ENCODE measurements at places on chromosomes 3 and 15. TPM values are rescaled to one million over a fixed set of nuclear protein-coding genes. Genes with fewer than 3 reads are reported as not detected.

Gene OTOL1
- not detected for total RNA-seq

Gene CD96
- total RNA-seq = 309 TPM

Gene KIF7
- not detected for total RNA-seq

Gene TMEM40
- not detected for total RNA-seq

Gene AADACL2
- total RNA-seq = not detected

Gene KLHL6
- 72.6 TPM for total RNA-seq

Gene DPPA2
- not detected for total RNA-seq

Gene GPR160
- 8.7 TPM for total RNA-seq

Gene GOLGA8T
- 1.1 TPM for total RNA-seq

- no peak for DNase-seq
Observed at GRCh38 chr3:195270079-195270816, 711 bp downstream of the XXYLT1 start.

DNA sequence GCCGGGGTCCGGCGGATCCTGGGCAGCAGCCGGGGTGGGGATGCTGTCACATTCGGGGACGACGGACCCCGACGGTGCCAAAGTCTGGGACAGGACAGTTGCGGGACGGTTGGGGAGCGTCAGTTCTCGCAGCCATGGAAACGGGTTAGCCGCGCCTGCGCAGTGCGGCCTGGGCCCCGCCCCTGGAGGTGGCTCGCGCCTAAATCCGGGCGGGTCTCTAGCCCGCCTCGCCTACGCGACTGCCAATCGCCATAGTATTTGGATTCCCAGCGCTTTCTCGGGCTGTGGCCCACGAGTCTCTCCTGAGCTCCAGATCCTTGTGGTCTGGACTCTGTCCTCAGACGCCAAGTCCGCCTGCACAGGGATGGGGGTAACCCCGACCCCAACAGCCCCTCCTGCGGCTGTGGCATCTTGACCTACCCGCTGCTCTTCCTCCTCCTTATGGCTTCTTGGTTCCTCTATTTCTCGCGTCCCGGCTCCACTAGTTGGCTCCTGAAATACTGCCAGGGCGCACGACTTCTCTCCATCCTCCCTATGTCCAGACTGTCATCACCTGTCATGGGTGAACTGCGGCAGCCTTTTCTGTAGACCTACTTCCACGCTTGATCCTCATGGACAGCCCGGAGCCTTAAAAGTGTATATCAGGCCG, at the start of gene ZMYND10:
Gene ZMYND10, minus strand, starts transcription at position 147 of the 649 bp plus-strand sequence. CDS start 153 bp downstream, outside the sequence.
- DNase-seq = peak; percentile 87

- DNase-seq = no peak
Observed at GRCh38 chr3:144415492-144415891, 443.9 kb downstream of the DIPK2A start.

- peak; percentile 90 for DNase-seq
Observed at GRCh38 chr3:50194128-50194902, 2.9 kb downstream of the GNAT1 start.

DNA sequence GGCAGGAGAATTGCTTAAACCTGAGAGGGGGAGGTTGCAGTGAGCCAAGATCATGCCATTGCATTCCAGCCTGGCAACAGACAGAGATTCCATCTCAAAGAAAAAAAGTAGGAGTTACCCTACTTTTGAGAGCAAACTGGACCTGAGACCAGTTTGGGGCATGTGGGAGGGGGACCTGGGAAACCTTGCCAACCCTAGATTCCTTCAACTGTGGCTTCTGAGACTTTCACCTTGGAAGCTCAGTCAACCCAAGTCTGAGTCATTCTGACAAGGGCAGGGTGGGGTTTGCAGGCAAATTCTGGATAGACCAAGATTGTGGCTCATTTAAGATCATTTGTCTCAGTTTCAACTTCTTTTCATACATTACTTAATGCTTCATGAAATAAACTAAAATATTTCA, 23.8 kb upstream of the SIAH2 start:
- no peak for DNase-seq

GRCh38 chr15:57890878-57891277, 174.6 kb downstream of the ALDH1A2 start:
- no peak for DNase-seq

DNA sequence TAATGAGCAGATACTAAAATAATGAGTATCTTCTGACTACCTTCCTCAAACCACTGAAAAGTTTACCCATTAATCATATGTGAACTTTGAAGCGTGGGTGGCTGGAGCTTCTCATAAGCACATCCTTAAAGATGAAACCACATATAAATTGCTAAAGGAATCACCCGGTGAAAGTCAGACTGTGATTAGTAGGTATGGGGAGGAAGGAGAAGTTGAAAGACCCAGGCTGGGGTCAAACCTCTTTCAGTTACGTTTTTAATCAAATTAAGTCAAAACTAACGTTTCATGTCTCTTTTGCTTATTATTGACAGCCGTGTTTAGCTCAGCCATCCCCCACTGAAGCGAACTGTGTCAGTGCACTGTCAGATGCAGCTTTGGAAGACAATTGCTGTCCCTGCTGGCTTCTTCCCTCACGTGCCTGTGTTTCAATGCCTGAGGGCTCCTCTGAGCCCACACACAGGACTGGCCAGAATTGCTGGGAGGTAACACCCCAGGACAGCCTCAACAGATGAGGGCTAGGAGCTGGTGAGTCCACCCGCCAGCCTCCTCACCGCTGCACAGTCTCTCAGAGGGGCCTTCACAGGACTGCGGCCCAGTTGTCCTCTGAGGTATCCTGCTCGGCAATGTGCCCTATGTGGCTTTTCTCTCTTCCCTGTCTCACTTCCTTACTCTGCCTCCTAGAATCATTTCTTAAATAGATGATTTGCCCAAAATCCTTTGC, 29.3 kb upstream of the SH3BP5 start:
- DNase-seq = no peak

GRCh38 chr3:55449527-55449926, 37.6 kb downstream of the WNT5A start:
- DNase-seq = no peak

DNA sequence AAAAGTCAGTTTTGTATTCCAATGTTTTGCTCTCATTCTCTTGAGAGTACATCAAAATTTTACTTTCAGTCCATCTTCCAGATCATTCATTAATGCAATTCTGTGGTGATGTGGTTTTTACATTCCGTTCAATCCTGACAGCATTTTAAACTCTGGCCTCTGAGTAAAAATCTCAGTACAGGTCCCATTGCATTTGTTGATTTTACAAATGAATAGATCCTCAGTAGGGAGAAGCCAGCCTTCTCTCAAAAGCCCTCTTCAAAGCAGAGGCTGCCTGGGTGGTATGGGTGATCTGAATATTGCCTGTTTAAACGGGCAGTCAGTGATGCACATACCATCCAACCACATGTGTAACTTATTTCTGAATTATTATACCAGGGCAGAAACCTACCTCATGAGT, 72.5 kb upstream of the TSC22D2 start:
- DNase-seq = no peak

DNA sequence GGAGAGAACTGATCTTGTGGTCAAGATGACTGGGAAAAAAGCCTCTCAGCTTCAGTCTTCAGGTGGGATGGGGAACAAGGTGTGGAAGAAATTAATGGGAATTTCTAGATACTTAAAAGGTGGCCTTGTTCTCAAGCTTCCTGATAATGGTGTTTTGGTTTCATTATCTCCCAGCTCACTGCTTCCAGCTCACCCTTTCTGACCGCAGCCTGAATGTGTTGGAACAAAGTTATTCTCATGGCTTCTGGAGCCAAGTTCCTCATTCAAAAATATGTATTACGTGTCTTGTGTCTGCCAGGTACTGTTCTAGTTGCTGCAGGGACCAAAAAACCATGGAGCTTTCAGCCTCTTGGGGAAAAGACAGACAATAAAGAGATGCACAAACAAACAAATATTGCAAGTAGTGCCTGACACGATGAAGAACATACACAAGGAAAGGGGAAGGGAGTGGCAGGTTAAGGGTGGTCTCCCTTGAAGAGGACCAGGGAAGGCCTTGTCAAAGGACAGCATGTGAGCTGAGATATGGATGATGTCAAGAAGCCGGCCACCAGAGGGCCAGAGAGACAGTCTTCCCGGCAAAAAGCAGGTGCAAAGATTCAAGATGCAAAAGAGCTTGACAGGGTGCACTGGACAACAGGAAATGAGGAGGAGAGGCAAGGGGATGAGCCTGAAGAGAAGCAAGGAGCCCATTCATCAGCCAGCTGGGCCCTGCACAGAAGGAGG, 35.5 kb downstream of the ARRDC4 start:
- no peak for DNase-seq

- DNase-seq = no peak
Observed at GRCh38 chr15:92682741-92683510, 27.4 kb upstream of the FAM174B start.

DNA sequence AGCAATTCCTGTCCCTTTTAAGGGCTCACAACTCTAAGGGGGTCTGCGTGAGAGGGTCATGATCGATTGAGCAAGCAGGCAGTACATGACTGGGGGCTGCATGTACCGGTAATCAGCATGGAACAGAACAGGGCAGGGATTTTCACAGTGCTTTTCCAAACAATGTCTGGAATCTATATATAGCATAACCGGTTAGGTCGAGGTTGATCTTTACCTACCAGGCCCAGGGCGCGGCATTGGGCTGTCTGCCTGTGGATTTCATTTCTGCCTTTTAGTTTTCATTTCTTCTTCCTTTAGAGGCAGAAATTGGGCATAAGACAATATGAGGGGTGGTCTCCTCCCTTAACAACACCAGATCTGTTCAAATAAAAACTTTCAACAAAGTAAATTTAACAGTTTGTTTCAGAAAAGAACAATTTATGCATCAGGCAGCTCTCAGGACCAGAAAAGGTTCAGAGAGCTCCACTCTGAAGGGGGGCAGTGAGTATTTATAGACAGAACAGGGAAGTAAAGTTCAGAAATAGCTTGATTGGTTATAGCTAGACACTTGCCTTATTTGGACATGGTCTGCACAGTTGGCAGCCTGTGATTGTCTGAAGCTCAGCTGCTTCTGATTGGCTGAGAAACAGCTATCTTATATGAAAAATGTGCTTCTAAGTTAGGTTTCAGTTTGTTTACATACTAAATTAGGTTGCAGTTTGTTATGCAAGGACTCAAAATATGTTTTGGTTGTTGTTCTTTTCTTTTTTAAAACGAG, 17.2 kb upstream of the B4GALT4 start:
- DNase-seq = no peak

DNA sequence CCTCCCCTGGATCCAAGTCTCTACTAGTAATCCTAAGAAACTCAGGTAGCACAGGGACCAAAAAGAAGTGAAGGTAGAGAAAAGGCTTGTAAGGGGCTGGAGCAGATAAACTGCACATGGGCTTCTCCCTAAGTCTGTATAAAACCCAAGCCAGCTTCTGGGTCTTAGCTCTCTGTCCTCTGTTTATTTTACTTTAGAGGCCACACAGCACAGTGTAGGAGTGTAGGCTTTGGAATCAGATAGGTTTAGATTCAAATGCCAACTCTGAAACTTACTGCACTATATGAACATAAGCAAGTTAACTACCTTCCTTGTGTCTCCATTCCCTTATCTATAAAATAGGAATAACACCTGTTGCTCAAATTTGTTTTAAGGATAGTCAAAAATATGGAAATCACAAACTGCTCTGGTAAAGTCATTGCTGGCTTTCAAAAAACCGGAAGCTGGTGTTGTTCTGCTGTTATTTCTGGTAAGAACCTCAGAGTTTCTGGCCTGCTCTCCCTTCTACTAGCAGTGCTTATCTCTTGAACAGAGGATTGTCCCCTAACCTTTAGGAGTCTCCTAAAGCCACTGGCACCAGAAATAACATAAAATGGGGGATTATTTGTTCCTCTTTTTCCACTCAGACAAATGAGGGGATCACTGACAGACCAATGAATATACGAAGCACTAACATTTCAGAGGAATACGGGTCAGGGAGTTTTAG, 33.8 kb downstream of the PIK3R4 start:
- no peak for DNase-seq

- no peak for DNase-seq
Observed at GRCh38 chr15:68499620-68500312, 67.8 kb upstream of the ITGA11 start.

- DNase-seq = no peak
Observed at GRCh38 chr3:14253707-14254382, 75.2 kb downstream of the LSM3 start.

- DNase-seq = no peak
Observed at GRCh38 chr3:180068023-180068422, 31.3 kb upstream of the PEX5L start.

- peak; percentile 27 for DNase-seq
Observed at GRCh38 chr3:37861620-37862041, at the start of gene CTDSPL. TSS of gene CTDSPL (plus strand) at chr3:37861880. CDS start at chr3:37862200, 320 bp downstream.

- no peak for DNase-seq
Observed at GRCh38 chr3:139108253-139108969, 63.7 kb upstream of the PRR23C start.

GRCh38 chr15:83287541-83288027, 3.1 kb upstream of the BNC1 start:
- no peak for DNase-seq

GRCh38 chr3:27456554-27456953, 27.6 kb downstream of the SLC4A7 start:
- DNase-seq = no peak

DNA sequence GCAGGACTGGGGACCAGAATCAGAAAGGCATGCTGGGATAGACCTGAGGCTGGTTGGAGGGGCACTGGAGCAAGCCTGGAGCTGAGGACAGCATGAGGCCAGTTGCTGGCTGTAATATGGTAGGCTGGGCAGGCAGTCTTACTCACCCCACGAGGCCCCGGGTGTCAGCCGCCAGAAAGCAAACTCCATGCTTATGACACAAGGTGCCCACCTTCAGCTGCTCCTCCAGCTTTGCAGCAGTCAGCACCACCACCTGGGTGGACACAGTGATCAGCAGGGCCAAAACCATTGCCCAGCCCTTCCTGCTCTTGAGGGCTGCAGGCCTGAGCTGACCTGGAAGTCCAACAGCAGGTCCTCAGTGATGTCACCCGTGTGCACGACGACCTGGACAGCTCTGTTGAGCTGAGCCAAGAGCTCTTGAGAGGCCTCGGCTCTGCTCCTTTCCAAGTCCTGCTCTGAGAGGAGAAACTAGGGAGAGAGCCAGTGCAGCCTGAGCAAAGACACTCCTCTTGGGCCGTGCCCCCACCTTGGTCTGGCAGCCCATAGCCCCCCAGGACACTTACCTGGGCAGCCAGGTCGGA, 747 bp downstream of the UBA7 start:
- DNase-seq = no peak

- no peak for DNase-seq
Observed at GRCh38 chr3:52805270-52806039, 10.9 kb downstream of the ITIH3 start.

DNA sequence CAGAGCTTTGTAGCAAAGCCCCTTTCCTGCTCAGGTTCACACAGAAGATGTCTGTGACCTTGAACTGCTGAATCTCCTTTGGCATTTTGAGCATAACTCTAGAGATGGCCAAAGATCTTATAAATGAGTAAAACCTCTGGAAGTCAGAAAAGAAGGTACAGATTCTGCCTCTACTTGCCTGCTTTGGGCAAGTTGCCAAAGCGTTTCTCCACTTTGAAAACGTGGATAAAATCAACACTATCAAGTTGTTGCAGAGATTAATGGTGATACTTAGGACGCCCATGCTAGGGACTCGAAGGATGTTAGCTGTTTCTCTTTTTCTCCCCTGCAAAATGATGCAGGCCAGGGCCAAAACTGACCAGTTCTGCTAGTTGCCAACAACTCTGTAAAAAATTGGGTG, 68.0 kb upstream of the CMTM7 start:
- no peak for DNase-seq

- no peak for DNase-seq
Observed at GRCh38 chr3:80553211-80553610, 785.4 kb upstream of the ROBO1 start.
